ENCODE measurements at places on chromosomes 5 and 9.
A peak's percentile ranks its signal among the peaks of the same experiment; 100 is the strongest.

GRCh38 chr5:152226191-152226590 lies 178.9 kb downstream of the NMUR2 start:
- DNase-seq = no peak

DNA sequence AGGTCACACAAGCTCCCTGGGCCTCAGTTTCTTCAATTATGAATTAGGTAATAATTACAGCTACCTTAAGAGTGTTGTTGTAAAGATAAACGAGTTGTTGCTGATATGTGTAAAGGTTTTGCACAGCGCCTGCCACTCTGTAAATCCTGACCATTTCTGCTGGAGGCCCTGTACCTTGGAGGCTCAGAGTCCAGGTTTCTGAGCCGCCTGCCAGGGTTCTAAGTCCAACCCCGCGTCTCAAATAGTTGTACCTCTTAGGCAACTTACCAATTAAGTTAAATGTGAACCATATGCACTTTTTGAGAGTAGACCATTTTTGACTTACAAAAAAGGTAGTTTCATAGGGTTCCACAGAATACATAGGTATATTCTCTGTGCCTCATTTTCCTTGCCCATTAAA lies 156.8 kb upstream of the KLF9 start:
- DNase-seq = no peak

- DNase-seq = no peak
Measured at GRCh38 chr5:145979270-145980223, 43.2 kb downstream of the SH3RF2 start.

- no peak for DNase-seq
Measured at GRCh38 chr5:72301557-72301956, 18.5 kb downstream of the MRPS27 start.

GRCh38 chr9:124251204-124251603 lies 6.5 kb upstream of the NEK6 start:
- DNase-seq = no peak

GRCh38 chr9:76359365-76359764 lies 34.9 kb downstream of the RFK start:
- DNase-seq = no peak

DNA sequence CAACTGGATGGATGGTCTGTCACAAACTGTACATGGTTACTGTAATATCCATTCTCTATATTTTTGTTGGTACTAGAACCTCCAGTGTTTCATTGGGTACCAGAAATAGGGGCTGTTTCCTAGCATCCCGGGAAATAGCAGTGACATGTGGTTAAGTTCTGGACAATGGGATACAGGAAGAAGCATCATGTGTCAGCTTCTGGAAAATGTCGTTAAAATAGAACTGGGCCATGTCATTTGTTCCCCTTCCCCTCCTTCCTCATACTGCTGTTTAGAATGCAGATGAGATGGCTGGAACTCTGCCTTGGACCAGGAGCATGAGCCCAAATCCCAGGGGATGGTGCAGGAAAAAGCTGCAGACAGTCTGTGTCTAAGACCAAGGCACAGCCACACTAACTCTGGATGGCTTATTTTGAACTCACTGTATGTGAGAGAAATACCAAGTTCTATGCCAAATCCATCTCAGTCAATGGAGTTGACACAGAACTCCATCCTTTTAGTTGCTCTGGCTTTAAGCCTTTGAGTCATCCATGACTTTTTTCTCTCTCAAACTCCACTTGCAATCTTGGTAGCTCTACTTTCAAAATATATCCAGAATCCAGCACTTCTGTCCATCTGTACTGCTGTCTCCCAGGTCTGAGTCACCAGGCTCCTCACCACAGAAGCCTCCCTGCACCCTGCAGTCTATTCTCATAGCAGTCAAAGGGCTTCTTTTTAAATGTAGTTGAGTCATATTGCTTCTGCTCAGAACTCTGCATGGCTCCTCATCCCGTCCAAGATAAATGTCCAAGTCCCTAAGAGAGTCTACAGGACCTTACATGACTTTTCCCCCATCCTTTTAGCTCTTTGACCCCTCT lies 184.2 kb downstream of the NSG2 start:
- no peak for DNase-seq

- no peak for DNase-seq
Measured at GRCh38 chr9:83554278-83554677, 16.1 kb upstream of the FRMD3 start.

GRCh38 chr9:72635197-72635596 lies 113.8 kb downstream of the TMC1 start:
- no peak for DNase-seq

GRCh38 chr9:29319736-29320513 lies 1746.6 kb upstream of the C9orf72 start:
- DNase-seq = no peak

DNA sequence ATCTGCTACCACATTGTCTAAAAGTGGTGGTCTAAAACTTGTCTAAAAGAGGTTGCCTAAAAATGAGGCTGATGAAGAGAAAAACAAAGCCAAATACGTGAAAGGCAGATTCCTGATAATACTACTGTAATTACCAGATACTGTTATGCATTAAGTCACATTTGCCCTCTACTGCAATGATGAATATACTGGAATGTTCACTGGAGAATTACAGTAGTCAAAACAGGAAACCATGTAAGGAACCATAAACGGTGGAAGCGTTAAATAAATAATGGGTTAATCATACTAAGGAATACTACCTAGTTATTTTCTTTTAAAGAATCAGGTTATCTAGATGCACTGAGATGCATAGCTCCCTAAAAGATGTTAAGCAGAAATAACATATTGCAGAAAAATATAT lies 201.3 kb downstream of the MCTP1 start:
- DNase-seq = no peak

- no peak for DNase-seq
Measured at GRCh38 chr9:91603932-91604331, 180.3 kb upstream of the NFIL3 start.

GRCh38 chr9:130095872-130096271 lies 42.2 kb downstream of the GPR107 start:
- no peak for DNase-seq

GRCh38 chr5:91293131-91293530 lies 90.0 kb downstream of the ARRDC3 start:
- no peak for DNase-seq

GRCh38 chr9:114367772-114368569 lies 19.8 kb downstream of the AKNA start:
- no peak for DNase-seq

- DNase-seq = no peak
Measured at GRCh38 chr5:14110680-14111079, 32.5 kb upstream of the TRIO start.

- peak; percentile 44 for DNase-seq
Measured at GRCh38 chr5:173753307-173754168, 134.6 kb upstream of the CPEB4 start.
